ENCODE measurements at places on chromosomes 5 and 9.

DNA sequence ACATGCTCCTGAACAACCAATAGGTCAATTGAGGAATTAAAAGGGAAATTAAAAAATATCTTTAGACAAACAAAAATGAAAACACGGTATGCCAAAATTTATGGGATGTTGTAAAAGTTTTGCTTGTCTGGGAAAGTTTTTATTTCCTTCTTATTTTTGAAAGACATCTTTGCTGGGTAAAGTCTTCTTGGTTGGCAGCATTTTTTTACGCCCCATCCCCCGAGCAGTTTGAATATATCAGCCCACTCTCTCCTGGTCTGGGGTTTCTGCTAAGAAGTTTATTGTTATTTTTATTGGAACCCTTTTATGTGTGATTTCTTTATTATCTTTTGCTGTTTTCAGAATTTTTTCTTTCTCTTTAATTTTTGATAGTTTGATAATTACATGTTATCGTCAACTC lies 16.3 kb downstream of the XRCC4 start:
- no peak overlapping the region for H3K4me3 ChIP-seq
- peaks cover 24% of the 10 kb centered on the region for H3K4me1 ChIP-seq
- no peak for DNase-seq
- no peaks in the 10 kb centered on the region for H3K27me3 ChIP-seq

DNA sequence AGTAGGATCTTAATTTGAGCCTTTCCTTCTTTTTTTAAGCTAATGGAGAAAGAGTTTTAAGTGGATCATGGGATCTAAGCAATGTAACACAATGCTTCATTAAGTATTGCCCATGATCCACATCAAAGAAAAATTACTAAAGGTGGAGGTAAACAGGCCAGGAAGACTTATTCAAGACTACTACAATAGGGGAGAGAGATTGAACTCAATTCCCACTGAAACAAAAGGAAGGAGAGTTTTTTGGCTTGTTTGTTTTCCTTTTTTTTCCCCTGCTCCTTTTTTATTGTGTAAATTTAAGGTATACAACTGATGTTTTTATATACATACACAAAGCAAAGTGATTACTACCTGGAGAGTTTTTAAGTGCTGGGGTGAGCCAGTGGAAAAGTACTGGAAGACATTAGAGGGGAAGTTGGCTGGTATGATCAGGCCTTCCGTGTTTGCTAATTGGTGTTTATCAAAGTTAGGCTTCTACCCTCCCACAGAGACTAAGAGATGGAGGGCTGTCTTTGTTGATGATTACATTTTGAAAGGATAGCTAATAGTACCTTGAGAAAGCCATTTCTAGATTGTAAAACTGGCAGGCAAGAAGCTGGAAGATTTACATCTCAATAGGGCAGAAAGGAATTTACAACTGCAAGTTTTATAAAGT lies 262.7 kb downstream of the CHSY3 start:
- no peaks in the 10 kb centered on the region for H3K27me3 ChIP-seq
- H3K4me3 ChIP-seq = no peak overlapping the region
- DNase-seq = no peak
- no peak overlapping the region for H3K27ac ChIP-seq
- H3K36me3 ChIP-seq = no peaks in the 10 kb centered on the region
- no peaks in the 10 kb centered on the region for H3K4me1 ChIP-seq

- H3K36me3 ChIP-seq = no peaks in the 10 kb centered on the region
- H3K27ac ChIP-seq = no peak overlapping the region
- no peak overlapping the region for H3K4me3 ChIP-seq
- no peaks in the 10 kb centered on the region for H3K4me1 ChIP-seq
- DNase-seq = no peak
These were observed 1.5 kb downstream of the SYNPO start for GRCh38 chr5:150641824-150642566.

DNA sequence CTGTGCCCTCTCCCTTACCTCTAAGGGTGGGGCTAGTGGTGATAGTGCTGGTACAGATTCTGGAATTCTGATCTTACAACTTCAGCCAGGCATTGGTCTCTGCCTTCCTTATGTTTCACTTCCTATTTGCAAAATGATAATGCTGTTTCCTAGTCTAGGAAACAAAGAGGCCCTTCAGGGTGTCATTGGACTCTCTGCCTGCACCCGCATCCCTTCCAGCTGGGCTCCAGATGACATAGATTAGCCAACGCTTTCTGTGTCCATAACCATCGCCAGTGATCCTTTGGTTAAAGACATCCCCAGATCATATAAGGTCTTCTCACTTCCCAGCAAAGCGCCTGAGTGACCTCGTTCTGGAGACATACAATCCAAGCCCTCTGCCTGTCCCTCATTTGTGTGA lies 180.7 kb downstream of the ERCC6L2 start:
- no peak overlapping the region for H3K27ac ChIP-seq
- no peaks in the 10 kb centered on the region for H3K4me1 ChIP-seq
- H3K36me3 ChIP-seq = no peaks in the 10 kb centered on the region
- no peak overlapping the region for H3K4me3 ChIP-seq
- H3K27me3 ChIP-seq = no peaks in the 10 kb centered on the region

DNA sequence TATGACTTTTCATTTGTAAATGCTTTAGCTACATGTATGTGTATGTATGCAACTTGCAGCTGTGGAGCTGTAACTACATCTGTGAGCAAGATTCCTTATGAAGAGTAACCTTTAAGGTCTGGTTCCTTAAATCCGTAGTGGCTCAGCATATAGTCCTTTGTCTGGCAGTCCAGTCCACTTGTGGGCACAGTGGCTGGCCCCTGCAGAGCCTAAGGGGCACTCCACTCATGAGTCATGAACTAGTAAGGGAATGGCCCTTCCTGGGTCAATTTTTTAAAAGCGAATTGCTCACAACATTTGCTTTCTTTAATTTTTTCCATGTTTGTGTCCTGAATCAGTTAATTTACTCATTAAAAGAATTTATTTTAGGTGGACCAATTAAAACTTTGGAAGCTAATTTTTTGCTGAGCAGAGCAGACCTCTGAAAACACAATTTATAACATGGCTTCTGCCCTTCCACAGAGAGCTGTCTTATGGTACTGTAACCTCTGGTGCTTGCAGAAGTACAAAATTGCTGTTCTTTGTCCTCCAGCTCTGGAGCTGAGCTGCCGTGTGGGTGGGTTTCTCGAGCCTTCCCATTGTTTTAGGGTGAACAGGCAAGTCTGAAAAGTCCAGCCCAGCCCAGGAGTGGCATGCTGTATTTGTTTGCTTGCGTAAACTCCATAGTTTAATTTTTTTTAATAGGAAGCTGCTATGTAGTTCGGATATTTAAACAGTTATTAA lies 110.1 kb downstream of the MVB12B start:
- no peak for DNase-seq
- H3K27me3 ChIP-seq = no peaks in the 10 kb centered on the region
- H3K36me3 ChIP-seq = no peaks in the 10 kb centered on the region
- H3K27ac ChIP-seq = no peak overlapping the region

GRCh38 chr5:35365758-35366157 lies 135.5 kb upstream of the PRLR start:
- H3K4me3 ChIP-seq = no peak overlapping the region
- no peaks in the 10 kb centered on the region for H3K27me3 ChIP-seq
- H3K4me1 ChIP-seq = no peaks in the 10 kb centered on the region

DNA sequence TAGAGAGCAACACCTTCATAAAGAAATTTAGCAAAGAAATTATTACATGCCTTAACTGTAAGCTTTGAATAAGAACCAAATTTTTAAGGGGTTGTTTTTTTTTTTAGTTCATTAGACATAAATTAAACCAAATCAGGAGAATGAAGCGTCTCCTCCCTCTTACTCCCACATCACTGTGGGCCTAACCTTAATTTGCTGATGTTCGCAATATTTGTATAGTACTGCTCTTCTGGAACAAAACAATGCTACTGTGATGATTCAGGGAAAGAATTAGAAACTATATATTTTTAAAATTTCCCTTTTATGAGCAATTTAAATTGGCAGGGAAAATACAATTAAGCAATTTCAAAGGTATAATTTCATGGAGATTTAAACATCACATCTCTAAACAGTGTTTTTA lies 275.0 kb upstream of the C9orf72 start:
- H3K4me3 ChIP-seq = no peak overlapping the region
- no peaks in the 10 kb centered on the region for H3K36me3 ChIP-seq
- no peaks in the 10 kb centered on the region for H3K27me3 ChIP-seq
- DNase-seq = no peak
- H3K4me1 ChIP-seq = no peaks in the 10 kb centered on the region

DNA sequence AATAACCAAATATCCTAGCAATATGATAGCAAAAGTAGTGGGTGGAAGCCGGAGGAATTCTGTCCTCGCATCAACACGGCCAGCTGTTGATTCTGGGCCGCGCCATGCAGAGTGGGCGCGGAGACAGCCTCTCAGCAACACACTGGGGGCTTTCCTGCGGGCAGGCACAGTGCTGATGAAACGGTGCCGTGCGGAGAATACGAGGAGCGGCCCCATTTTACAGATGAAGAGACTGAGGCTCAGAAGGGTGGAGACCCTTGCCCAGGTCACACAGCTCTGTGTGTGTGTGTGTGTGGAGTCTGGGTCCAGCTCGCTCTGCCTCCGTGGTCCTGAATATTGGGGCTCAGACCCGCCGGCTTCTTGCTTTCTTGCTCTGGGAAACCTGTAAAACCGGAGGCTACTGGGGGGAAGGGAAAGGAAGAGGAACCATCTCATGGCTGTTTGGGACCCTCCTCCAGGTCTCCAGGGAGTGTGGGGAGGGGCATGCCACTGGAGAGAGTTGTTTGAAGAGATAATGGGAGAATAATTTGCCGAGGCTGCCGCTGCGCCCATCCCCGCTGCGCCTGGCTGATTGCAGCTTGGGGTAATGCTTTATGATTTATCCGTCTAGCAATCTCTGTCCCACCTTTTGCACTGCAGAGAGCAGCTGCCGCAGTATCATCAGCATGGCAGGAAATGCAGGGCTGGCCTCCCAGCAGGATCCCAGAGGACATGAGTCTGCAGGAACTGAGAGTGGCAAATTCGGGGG lies 36.6 kb downstream of the NCS1 start:
- no peak overlapping the region for H3K4me3 ChIP-seq
- no peaks in the 10 kb centered on the region for H3K4me1 ChIP-seq
- no peak overlapping the region for H3K27ac ChIP-seq
- no peak for DNase-seq
- H3K27me3 ChIP-seq = no peaks in the 10 kb centered on the region

GRCh38 chr5:10761933-10762775 lies 1.1 kb upstream of the DAP start:
- H3K4me1 ChIP-seq = peaks cover 38% of the 10 kb centered on the region
- H3K27me3 ChIP-seq = peaks cover 3% of the 10 kb centered on the region
- peak overlapping the region; percentile 74 for H3K27ac ChIP-seq
- peak overlapping the region; percentile 21 for H3K4me3 ChIP-seq

- H3K27me3 ChIP-seq = no peaks in the 10 kb centered on the region
- no peaks in the 10 kb centered on the region for H3K4me1 ChIP-seq
- no peak for DNase-seq
- no peak overlapping the region for H3K4me3 ChIP-seq
- H3K36me3 ChIP-seq = no peaks in the 10 kb centered on the region
These were observed 462.2 kb downstream of the RASEF start for GRCh38 chr9:82600536-82601292.

GRCh38 chr5:57900381-57900944 lies 417.9 kb upstream of the ACTBL2 start:
- H3K36me3 ChIP-seq = no peaks in the 10 kb centered on the region
- DNase-seq = no peak
- no peak overlapping the region for H3K4me3 ChIP-seq
- peaks cover 2% of the 10 kb centered on the region for H3K27me3 ChIP-seq

- H3K4me3 ChIP-seq = no peak overlapping the region
- H3K27ac ChIP-seq = no peak overlapping the region
- H3K4me1 ChIP-seq = no peaks in the 10 kb centered on the region
These were observed 28.1 kb downstream of the TTC23L start for GRCh38 chr5:34866989-34867471.

DNA sequence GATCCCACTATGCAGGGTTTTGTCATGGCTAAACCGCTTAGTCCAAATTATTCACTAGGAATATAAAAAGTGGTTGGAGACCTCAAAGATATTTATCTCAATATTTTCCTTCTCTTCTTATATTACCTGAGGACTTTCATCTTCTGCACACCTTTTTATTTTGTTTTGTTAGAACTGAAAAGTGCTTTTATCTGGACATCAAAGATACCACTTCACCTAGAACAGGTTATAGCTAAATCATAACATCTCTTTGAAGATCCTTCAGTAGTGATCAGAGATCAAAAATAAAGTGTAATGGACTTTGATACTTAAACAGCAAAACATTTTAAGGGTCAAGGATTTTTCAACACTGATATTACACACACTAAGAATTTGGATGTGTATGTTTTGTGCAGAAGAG lies 160.2 kb downstream of the MCTP1 start:
- DNase-seq = no peak
- H3K36me3 ChIP-seq = no peaks in the 10 kb centered on the region
- no peaks in the 10 kb centered on the region for H3K27me3 ChIP-seq
- no peaks in the 10 kb centered on the region for H3K4me1 ChIP-seq
- H3K4me3 ChIP-seq = no peak overlapping the region

- no peak overlapping the region for H3K4me3 ChIP-seq
- H3K27ac ChIP-seq = no peak overlapping the region
- no peaks in the 10 kb centered on the region for H3K36me3 ChIP-seq
- H3K4me1 ChIP-seq = no peaks in the 10 kb centered on the region
- DNase-seq = no peak
- H3K27me3 ChIP-seq = no peaks in the 10 kb centered on the region
These were observed 18.4 kb upstream of the TTC1 start for GRCh38 chr5:159990506-159990905.

DNA sequence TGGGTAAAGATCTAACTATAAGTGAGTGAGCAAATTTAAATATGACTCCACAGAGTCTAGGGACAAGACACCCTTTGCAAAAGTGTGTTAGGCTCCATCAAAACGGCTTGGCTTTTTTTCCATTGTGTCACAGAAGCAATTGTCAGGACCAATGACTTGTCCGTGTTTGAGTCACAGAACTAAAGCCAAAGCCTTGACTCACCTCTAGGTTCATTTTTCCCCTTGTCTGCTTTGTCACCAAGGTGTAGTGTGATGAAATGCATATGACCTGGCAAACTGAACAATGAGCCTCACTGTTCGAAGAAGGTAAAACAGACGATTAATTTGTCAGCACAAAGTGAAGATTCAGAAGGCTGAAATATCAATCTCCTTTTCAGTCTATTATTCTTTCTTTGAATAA lies 331.0 kb downstream of the GLIS3 start:
- no peak for DNase-seq
- H3K27me3 ChIP-seq = no peaks in the 10 kb centered on the region
- H3K27ac ChIP-seq = no peak overlapping the region
- no peaks in the 10 kb centered on the region for H3K36me3 ChIP-seq
- no peaks in the 10 kb centered on the region for H3K4me1 ChIP-seq
- H3K4me3 ChIP-seq = no peak overlapping the region

DNA sequence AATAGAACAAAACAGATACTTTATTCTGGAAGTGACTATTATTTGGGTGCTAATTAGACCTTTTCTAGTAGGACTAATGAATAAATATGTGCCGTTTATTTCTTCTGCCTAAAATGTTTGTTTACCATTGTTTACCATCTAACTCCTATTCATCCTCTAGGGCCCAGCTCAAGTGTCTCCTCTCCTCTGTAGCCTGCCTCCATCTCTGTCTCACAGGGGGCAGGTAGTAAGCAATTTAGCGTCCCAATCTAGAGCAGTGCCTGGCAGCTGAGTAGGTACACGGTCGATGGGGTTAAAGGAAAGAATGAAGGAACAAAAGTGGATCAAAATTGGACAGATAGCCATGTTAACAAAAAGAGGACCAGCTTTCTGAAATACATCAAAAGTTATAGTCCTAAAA lies 230.9 kb downstream of the SLF1 start:
- no peak for DNase-seq
- no peaks in the 10 kb centered on the region for H3K36me3 ChIP-seq
- H3K27me3 ChIP-seq = no peaks in the 10 kb centered on the region
- no peak overlapping the region for H3K4me3 ChIP-seq
- H3K27ac ChIP-seq = no peak overlapping the region
- no peaks in the 10 kb centered on the region for H3K4me1 ChIP-seq

- peaks cover 3% of the 10 kb centered on the region for H3K4me1 ChIP-seq
- H3K36me3 ChIP-seq = peaks cover 56% of the 10 kb centered on the region
- H3K27ac ChIP-seq = no peak overlapping the region
These were observed 42.1 kb downstream of the CLINT1 start for GRCh38 chr5:157816682-157817386.

Data from DND-41 (cell line).